ENCODE measurements at places on chromosomes 2 and 18. TPM values are rescaled to one million over a fixed set of nuclear protein-coding genes. Genes with fewer than 3 reads are reported as not detected.

The GALNT5 gene
- polyA plus RNA-seq: not detected

The TMEM247 gene
- not detected for polyA plus RNA-seq

The CHRND gene
- not detected for polyA plus RNA-seq

The NDC80 gene
- polyA plus RNA-seq: 2.5 TPM

The PTPRM gene
- polyA plus RNA-seq: 0.61 TPM

The SCG2 gene
- polyA plus RNA-seq: not detected

The CCDC148 gene
- not detected for polyA plus RNA-seq

The NTSR2 gene
- not detected for polyA plus RNA-seq

The GPR35 gene
- not detected for polyA plus RNA-seq

The PJVK gene
- 0.15 TPM for polyA plus RNA-seq

The PRKCE gene
- polyA plus RNA-seq: 12.7 TPM

The ITPRIPL1 gene
- polyA plus RNA-seq: 4.4 TPM

The FOXI3 gene
- polyA plus RNA-seq: not detected

The RTP5 gene
- polyA plus RNA-seq: not detected

The SPC25 gene
- not detected for polyA plus RNA-seq

The COL6A3 gene
- polyA plus RNA-seq: not detected

The VRK2 gene
- polyA plus RNA-seq: 32.9 TPM

The LRP2 gene
- polyA plus RNA-seq: not detected

The ALK gene
- not detected for polyA plus RNA-seq

The SIX3 gene
- polyA plus RNA-seq: not detected

The BIRC6 gene
- 23.0 TPM for polyA plus RNA-seq

The DES gene
- not detected for polyA plus RNA-seq

The ANTXR1 gene
- polyA plus RNA-seq: not detected

The SKA1 gene
- 0.90 TPM for polyA plus RNA-seq

The UGT1A1 gene
- polyA plus RNA-seq: not detected

The CYRIA gene
- 31.0 TPM for polyA plus RNA-seq

The HOXD10 gene
- polyA plus RNA-seq: not detected

The RFTN2 gene
- not detected for polyA plus RNA-seq
